Astrocyte (in vitro differentiated cells and primary cell): ENCODE measurements at places on chromosomes 2 and 18.

DNA sequence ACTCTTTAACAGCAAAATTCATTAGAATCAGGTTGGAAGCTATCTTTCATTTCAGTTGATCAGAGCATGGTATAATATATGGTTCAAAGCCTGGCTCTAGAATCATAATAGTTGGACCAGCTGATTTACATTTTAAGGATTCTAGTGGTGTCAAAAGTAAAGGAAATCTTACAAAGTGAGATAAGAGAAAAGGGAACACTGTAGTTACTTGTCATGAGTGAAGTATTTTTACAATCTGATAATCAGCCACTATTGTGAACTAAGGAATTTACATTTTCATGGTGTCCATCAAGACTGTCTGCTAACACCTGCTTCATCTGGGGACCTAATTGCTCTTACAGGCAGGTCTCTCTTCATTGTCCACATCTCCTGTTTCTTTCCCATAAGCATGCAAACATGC, 161.1 kb downstream of the SLC39A10 start:
- DNase-seq, result no peak

DNA sequence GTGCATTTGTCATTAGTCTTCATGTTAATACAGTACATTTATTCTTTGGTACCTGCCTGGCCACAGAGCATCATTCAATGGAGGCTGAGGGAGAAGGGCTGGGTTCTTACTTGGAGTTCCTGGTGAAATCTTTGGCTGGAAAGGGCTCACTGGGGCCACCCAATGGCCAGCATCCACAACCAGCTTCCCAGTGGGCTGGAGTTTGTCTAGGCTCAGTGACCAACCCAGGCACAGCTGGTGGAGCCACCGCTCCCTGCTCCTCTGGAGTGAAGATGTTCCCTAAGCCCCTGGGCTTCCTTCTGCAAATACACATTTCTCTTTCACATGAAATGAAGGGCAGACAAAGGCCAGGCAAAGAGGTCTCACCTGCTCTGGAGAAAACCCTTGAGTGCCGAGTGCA, 34.4 kb downstream of the EHD3 start:
- no peak for DNase-seq

DNA sequence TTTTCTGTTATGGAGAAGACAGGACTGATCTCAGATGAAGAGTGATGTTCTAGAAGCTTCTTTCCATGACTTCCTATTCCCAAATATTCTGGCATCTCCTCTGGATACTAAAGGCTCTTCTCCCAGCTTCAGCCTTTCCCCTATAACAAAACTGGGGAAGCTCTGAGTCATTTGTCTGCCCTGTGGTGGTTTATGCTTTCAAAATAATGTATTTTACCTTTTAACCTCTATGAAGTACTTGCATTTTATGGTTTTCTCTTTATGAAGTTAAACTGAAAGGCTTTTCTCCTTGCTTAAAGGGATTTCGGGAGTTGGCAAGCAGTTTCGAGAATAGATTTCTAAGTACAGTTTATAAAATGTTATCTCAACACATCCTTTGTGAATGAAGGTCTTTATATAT, 104.4 kb downstream of the TANC1 start:
- peak; percentile 79 for DNase-seq

DNA sequence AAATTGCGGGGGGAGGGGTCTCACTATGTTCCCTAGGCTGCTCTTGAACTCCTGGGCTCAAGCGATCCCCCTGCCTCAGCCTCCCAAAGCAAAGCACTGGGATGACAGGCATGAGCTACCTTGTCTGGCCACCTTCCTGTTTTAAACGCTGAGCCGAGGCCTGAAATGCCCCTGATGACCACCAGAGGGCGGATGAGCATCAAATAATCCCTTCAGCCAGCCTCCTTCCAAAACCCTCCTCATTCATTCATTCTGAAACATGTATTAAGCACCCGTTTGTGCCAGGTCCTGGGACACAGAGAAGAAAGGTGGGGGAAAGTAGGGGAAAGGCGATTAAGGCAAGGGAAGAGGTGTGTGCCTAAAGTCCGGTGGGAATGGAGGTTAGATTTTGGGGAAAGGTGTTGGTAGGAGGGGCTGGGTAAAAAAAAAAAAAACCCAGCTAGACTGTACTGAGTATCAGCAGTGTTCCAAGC, 30.7 kb upstream of the PTMA start:
- DNase-seq, result peak; percentile 43

DNA sequence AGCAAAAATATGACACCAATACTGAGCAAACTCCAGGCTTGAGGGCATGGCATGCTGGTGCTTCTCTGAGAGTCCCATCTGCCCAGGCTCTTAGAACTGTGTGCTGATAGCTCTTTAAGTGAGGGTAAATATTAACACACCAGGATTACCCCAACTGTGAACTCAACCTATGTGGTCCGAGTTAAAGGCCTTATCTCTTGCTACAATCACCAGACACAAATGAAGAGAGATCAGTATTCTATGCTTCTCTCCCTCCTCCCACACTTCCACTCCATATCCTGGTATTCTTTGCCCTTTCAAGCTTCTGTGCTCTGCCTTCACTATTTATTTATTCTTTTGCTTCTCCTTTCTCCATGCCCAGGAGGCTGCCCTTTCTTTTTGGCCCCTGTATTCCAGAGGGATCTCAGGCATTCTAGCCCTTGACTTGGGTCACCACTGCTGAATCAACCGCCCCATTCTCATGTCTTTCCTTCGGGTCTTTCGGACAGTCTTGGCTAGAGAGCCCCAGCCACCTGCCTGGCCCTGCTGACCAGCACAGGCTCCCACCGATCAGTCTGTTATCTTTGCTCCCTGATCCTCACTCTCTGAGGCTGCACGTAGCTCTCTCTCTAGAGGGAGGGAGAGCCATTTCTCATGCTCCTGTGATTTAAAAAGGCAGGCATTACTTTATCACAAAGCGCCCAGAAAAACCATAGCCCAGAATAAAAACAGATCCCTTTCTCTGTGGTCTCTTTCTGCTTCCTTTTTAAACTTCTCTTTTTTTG, 17.2 kb upstream of the HK2 start:
- DNase-seq, result no peak

GRCh38 chr2:230575642-230576324, 136.9 kb upstream of the CAB39 start:
- no peak for DNase-seq

DNA sequence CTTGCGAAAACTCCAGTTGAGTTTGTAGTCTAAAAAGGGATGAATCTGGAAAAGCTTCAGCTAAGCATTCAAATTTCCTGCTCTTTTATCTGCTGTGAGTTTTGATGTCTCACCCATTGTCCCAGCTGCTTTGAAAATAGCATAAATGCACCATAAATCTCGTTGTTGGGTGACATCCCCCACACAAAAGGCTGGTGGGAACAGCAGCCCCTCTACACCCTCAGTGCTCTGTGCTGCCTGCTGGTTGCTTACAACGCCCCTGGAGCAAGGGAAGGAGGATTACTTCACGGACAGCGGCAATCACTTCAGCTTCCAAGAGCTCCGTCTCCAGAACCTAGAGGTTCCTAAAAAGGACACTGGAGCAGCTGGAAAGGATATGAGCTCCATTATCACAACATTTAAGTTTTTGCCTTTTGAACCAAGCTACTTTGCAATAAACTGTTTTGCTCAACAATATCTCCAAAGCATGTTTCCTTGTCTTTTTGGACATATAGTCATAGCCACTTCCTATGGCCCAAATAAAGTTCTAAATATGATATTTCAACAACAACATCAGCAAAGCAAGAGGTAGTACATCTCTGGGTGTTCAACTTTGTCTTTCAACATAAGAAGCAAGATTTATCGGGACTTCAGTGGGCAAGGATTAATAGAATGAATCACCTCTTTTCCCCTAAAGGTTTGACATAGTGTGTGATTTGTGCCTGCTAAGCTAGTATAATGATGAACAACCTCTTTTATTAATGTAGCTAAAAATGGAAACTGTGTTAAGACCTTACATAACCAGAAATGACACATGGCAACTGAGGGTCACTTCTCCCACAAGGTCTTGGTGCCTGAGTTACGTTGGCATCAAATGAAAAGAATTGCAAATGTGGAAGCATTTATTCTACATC, 413.5 kb downstream of the TXNL1 start:
- DNase-seq, result no peak

DNA sequence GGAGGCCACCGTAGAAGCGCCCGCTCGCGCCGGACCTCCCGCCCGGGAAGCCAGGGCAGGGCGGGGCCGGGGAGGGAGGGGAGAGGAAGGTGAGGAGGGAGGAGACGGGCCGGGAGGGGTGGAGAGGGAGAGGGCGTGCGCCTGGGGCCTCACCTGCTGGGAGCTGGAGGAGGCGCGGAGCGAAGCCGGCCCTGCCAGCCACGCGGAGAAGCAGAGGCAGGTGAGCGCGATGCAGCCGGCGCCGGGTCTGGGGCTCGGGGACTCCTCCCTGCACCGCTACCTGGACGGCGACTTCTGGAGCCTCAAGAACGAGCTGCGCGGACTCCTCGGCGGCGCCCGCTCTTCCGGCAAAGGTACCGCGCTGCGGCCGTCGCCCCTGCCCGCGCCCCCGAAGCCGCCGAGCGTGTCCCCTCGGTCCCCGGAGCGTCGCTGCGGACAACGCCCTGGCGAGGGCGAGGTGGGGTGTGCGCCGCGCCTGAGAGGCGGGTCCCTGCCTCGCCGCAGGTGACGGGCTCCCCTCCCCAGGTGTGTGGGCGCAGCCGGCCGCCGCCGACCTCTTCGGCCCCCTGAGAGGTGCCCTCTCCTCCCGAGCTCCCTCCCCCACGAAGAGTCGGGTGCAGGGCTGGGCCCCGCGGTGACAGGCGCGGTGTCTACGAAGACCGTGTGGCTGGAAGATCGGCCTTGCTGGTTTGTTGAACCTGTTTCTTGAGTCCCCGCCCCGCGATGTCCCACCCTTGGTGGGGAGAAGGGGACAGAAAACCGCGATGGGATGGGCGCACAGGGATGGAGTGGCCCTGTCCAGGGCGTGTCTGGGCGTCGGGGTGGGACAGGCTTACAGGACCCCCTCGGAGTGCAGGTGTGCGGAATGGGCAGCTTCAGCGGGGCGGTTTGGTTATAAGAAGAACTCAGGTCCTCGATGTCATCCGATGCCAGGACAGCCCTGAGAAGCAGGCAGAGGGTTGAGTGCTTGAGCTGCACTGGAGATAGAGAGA, at the start of gene ACOXL:
TSS of gene ACOXL (plus strand) at position 152 of the 992 bp plus-strand sequence. CDS start 35,817 bp downstream, outside the sequence.
- DNase-seq, result no peak

DNA sequence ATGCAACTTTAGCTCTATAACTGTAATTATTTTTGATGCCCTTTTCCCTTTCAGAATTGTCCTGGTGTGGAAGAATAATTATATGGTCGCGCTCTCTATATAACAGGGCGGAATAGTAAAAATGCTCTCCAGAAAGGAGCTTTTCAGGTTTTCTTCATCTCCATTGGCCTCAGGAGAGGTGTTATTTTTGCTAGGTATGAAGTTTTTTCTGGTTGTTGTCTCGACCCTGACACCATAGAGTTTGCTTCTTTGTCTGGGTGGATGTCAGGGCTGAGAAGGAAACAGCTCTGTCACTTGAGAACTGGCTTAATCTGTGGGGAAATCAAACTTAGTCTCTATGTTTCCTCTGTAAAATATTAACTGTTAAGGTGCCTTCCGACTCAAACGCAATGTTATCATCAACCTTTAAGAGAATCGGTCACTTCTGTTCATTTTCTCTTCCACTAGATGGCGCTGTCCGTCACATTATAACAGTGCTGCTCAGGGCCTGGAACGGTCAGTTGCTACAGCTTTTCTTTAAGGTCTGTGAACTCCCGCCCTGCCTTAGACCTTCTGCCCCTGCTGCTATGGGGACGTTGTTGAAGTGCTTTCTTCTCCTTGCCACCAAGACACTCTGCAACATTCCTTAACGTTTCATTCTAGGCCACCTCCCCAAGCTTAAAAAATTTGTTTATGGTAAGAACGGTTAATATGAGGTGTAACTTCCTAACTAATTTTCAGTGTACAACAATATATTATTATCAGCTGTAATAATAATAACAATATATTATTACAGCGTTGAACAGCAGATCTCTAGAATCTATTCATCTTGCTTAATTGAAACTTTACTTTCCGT, 23.8 kb upstream of the SERPINB12 start:
- peak; percentile 26 for DNase-seq

DNA sequence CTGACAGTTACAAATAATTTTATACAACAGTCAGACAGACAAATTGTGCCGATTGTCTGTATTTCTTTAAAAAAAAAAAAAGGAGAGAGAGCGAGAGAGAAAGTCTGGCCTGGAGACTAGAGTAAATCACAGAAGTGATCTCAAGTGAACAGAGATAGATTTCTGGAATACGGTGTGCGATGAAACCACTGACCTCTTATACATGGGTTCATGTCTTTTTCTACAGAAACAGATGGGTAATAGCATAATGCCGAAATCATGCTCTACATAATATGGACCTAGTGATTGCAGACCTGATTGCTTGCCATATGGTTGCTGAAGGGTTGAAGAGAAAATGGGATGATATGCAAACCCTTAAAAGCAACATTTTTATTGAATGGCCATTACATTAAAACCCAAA, 403.3 kb upstream of the FANCL start:
- DNase-seq, result no peak

DNA sequence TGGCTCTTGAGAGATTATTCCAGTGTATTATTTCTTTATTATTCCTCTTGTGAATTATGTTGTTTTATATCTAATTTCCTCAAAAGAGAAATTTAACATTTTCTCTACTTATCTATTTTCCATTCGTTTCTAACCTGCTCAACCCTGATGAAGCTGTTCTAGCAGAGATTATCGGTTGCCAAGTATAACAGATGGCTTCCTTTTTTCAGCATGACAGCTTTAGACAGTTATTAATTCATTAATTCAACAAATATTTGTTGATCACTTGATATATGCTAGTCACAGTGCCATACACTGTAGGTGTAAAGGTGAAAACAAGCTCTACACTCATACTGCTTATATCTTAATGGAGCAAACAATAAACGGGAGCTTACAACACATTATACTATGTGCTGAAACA, 137.9 kb upstream of the UBE2E3 start:
- no peak for DNase-seq

DNA sequence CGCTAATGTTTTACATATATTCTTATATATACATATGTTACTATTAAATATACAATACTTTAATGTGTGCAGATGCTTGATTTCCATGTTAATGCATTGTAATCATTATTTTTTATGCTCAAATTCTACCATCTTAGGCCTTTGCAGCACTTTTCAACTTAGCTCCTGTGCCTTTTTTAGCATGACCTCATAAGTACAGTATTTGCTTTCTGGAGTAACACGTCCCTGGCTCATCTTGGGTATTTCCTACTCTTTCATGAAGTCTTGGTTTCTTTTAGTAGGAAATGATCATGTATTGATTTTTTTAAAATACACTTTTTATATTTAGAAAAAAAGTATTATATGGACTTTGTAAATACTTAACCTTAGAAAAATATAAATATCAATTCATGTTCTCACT, 36.5 kb downstream of the CAB39 start:
- peak; percentile 64 for DNase-seq

DNA sequence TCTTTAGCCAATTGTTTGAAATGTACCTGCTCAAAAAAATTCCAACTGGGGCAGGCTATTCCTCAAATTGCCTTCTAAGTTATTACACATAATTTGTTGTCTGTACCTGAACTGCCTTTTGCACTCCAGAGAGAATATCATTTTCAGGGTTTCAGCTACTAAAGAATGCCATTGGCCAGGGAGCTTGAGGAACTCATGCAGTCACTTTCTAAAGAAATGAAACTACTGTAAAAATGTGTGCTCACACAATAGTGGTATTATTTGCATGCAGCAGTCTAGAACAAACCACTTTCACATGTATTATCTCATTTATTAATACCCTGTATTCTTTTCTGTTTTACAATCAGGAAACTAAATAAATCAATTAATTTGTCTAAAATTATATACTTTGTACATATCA, 152.2 kb downstream of the PID1 start:
- no peak for DNase-seq
